Activated CD4-positive, alpha-beta T cell treated with anti-CD3 and anti-CD28 coated beads, Interleukin-2, amount 50 U/mL, for 48 hours (primary cell): ENCODE measurements at places on chromosomes 12 and 14.

- no peak for DNase-seq
Measured at GRCh38 chr12:6507102-6507998, 13.4 kb downstream of the NCAPD2 start.

- DNase-seq = no peak
Measured at GRCh38 chr12:63888908-63889635, 44.6 kb downstream of the SRGAP1 start.

- DNase-seq = no peak
Measured at GRCh38 chr12:46803517-46803916, 22.3 kb downstream of the SLC38A4 start.

DNA sequence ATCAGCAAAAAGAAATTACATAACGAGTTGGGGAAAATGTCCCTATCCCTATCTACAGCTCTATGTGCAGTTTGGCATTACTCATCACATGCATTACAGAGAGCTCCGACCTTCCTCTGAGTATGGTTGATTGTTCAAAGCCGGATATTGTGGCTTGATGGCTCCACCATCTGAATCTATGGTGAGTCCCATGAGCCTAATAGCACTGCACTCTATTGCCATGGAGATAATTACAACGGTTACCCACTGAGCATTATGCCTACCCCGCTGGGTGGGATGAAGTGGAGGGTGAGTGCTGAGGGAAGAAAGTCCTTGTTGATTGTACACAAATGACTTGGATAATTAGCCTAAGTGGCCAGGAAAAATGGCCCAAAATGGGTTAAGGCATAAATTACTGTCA is 800.5 kb downstream of the NRXN3 start:
- no peak for DNase-seq
